ENCODE measurements at places on chromosomes 6 and 20. TPM values are rescaled to one million over a fixed set of nuclear protein-coding genes. Genes with fewer than 3 reads are reported as not detected.

Gene TMEM242
- total RNA-seq = 17.5 TPM

Gene ECT2L
- total RNA-seq = not detected

Gene PTK6
- not detected for total RNA-seq

Gene POU5F1
- total RNA-seq = not detected

Gene ZNF165
- 0.08 TPM for total RNA-seq

Gene TBXT
- not detected for total RNA-seq

Gene GTF2H4
- 13.4 TPM for total RNA-seq

Gene SCGN
- not detected for total RNA-seq

Gene C20orf202
- total RNA-seq = not detected

Gene KHDC1L
- total RNA-seq = not detected

All from SJSA1 (cell line).